Eye (tissue), 1 donor: ENCODE measurements at places on chromosomes 16 and 17.
A peak's percentile ranks its signal among the peaks of the same experiment; 100 is the strongest.

GRCh38 chr17:28610376-28610775 is 3.6 kb downstream of the RSKR start:
- no peak for DNase-seq

- DNase-seq = no peak
Measured at GRCh38 chr16:70520612-70521297, 2.6 kb downstream of the COG4 start.

DNA sequence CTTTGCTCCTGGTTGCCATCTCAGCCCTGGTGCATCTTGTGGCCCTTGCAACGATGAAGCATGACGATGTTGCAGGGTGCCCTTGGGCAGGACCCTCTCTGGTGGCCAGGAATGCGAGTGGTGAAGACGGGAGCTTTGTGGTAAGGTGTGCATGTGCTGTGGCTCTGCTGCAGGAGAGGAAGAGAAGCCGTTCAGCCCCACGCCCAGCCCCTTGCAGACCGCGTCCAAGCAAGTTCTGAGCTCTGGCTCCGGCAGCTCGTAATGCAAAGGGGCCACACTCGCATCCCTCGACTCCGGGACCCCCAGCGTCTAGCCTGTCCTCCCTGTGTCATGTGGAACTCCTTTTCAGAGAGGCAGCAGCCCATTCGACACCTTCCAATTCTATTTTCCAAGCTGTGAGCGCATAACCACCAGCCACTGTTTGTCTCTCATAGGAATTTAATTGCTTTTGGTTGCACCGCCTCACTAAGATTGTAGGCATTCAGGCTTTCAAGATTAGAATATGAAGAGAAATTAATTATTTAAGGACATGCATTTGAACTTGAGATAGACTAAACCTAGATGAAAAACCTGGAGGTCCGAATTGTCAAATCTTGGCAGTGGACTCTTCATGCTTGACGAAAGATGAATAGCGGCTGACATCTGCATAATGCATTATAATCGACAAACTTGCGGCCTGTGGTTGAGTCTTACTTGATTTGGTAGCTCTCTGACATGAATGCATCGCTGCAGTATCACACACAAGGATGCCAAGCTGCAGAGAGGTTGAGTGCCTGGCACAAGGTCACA is 21.1 kb upstream of the KCNG4 start:
- peak; percentile 64 for DNase-seq

- no peak for DNase-seq
Measured at GRCh38 chr16:82181461-82182185, 11.6 kb upstream of the MPHOSPH6 start.

DNA sequence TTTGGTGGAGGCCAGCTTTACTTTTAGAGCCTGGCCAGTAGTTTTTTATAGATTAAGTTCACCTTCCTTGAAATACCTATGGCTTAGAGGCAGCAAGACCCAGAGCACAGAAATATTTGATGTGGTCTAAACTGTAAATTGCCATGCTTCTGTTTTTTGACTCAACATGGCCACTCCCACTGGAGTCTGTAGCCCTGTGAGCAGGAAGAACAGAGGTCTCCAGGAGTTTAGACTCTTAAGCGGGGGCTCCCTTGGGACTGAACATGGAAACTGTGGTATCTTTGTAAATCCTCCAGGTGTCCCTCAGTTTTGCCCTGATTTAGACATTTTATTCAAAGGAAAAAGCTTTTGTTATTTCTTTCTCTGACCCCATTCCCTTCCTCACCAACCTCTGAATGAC is 145.6 kb downstream of the FTO start:
- DNase-seq = no peak

DNA sequence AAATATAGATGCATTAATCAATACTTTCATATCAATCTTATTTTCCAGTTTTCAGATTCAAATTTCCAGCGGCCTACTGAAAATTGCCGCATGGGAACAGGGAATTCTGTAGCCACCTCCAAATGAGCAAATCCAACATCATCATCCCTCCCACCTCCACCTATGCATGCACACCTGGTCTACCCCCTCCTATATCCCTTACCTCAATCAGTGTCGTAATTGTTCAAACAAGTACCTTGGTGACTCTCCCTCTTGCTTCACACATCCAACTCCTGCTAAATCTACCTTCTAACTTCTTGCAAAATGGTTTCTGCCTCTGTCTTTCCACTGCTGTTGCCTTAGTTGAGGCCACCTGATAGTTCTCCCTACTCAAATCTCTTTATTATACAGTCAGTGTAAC is 160.1 kb downstream of the SOX9 start:
- DNase-seq = no peak
